ENCODE measurements at places on chromosomes 13 and 19.

- no peak for DNase-seq
Observed at GRCh38 chr19:58346961-58347929, 6.0 kb downstream of the A1BG start.

GRCh38 chr13:100212904-100213553 is 124.1 kb downstream of the PCCA start:
- DNase-seq = no peak

DNA sequence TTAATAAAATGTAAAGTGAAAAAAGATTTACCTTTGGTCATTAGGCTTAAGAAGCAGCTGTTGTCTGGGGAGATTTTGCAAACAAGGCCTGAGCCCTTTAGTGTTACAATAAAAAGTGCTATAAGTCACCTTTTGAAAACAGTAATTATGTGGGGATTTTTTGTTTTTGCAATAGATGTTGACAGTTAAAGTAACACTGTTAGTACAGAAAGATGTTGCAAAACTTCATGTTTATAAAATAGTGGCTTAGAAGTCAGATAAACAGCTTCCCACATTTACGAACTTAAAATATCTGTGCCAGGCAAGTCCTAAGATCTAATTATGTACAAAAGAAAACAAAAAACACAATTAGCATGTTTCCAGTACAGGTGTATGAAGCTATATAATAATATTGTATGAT is 138.0 kb upstream of the IRS2 start:
- no peak for DNase-seq

DNA sequence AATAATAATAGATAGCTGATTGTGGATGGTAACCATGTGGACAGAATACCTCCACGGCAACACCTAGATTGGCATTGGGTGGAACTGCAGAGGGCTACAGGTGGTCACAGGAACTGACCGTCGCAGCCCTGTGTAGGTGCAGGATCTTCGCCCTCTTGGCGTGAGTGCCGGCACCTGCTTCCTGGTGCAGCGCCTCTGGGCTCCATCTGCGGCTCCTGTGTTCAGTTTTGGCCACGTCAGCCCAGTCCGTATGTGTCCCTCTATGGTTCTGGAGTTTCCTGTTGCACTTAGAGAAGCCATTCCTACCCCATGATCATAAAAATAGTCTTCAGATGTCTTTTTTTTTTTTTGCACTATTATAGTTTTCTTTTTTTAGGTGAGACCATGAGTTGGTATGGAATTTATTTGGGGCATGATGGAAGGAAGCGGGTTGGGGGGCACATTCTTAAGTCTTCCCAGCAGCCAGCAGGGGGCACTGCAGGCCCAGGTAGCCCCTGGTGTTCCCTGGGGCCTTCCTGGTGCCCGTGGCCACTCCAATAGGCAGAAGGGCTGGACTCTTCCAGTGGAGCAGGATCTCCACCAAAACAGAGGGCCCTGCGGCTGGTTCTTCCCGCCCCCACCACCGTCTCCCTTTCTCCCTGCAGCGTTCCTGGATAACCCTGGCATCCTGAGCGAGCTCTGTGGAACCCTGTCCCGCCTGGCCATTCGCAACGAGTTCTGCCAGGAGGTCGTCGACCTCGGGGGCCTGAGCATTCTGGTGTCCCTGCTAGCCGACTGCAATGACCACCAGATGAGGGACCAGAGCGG is 10.1 kb upstream of the SLC25A42 start:
- DNase-seq = peak; percentile 96

Measured in HuH-7 (cell line).